Endothelial cell of umbilical vein (primary cell): ENCODE measurements at places on chromosomes 6 and 20. TPM values are rescaled to one million over a fixed set of nuclear protein-coding genes. Genes with fewer than 3 reads are reported as not detected.

The SLC4A11 gene
- 10.2 and 15.5 TPM in 2 replicates for total RNA-seq

The ALDH8A1 gene
- 0.58 and 0.95 TPM in 2 replicates for total RNA-seq

The COQ3 gene
- total RNA-seq = 7.5 and 9.1 TPM in 2 replicates

GRCh38 chr20:10308652-10309051 is 90.0 kb downstream of the SNAP25 start:
- no peak for DNase-seq

The HSPA1L gene
- total RNA-seq = 0.74 and 0.77 TPM in 2 replicates

GRCh38 chr6:13718123-13718458 is 6.5 kb upstream of the RANBP9 start:
- DNase-seq = no peak

DNA sequence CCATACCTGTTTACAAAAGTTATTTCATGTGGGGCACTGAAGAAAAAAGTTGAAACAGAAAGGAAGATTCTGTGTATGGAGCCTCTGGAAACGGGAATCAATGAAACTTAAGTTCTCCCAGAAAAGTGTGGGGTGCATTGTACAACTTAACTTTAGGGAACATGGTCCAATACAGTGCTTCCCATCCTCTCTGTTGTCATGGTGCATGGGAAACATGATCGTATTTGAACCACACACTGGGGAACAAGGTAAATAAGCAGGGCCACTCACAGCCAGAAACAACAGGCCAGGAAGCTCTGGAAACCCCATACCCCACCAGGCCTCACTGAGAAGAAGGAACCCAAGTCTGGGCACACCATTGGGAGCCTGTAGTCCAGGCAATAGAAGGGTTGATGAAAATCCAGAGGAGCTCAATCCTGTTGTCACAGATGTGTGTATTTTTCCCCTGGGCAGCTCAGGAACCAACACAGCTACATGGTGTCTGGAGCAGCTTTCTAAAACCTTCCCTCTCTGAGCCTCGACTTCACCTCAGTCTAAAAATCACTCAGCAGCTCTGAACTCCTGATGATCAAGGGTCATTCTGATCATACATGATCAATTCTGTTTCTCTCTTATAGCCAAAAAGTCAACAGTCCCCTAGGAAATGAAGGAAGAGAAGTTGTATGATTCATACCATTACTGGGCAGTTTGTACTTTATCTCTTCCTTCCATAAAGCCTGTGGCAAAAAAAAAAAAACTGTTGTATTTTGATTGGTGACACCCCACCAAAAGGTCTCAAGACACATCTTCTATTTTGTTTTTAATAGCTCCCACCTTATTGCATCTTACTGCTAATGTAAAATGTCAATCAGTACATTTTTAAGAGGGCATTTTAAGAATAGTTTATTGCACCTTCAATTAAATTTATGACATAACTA is 198.5 kb upstream of the TAB2 start:
- DNase-seq = peak; percentile 30
